ENCODE measurements at places on chromosomes 7 and 10.

GRCh38 chr10:11219431-11219830, 201.8 kb downstream of the CELF2 start:
- no peak for DNase-seq

DNA sequence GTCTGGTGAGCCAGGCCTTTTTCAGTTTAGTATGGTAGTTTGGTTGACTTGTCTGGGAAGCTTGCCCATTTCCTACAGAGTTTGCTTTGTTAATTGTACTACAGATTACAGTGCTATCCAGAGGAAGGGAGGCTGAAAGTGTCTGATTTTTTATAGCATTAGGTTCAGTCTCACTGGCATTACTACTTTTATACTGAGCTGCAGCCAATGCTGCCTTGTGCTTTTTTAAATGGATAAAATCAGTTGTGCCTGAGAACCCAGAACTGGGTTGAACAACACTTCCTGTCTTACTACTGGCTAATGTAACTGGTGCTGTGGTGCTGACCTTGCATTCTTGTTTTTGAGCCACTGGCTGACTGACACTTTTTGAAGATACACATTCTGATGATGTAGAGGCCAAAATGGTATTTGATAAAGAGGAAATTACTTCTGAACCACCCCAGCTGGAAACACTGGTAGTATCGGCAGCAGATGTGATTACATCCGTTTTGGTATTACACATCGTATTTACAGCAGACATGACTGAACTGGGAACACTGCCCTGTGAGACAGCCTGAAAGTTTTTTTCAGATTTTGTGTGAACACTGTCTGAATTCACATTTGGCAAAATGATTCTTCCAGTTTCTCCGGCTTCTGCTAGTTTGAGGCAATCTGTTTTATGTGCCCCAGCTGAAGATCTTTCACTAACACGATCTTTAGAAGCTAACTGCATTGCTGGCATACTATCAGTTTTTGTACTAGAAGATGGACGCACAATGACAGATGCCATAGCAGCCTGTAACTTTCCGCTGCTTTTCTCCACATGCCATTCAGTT, 74.1 kb downstream of the NRBF2 start:
- no peak for DNase-seq

- DNase-seq = no peak
Observed at GRCh38 chr7:25091176-25091575, 33.9 kb downstream of the CYCS start.

DNA sequence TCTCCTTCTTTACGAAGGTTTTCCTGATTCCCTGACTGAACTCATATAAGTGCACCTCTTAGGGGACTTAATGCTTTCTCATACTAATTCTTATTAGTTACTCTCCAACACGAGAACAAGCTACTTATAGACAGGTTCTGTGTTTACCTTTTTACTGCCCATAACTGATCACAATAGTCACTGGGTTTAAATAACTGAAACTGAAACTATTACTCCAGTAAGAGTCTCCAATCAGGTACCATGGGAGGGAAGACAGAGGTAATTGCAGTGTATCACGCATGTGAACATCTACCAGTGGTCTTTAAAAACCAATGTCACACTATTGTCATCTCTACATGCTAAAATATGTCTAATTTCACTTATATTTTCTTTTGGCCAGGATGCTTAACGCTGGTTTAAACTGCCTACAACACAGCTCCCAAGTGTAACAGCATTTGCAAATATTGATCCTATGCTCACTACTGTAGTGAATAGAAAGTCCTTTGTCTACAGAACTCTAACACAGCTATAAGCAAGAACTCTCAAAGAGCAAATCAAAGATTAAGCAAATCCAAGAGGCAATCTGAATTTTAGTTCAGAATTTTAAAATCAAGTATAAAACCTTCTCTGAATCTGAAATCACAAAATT, 3.6 kb downstream of the GDI2 start:
- DNase-seq = no peak

GRCh38 chr7:158020706-158021095, 566.9 kb downstream of the PTPRN2 start:
- DNase-seq = peak; percentile 49

- DNase-seq = no peak
Observed at GRCh38 chr7:50210706-50211115, 93.8 kb upstream of the IKZF1 start.

- no peak for DNase-seq
Observed at GRCh38 chr7:116542618-116543017, 17.8 kb downstream of the CAV1 start.

- no peak for DNase-seq
Observed at GRCh38 chr7:158564663-158565035, 23.0 kb downstream of the PTPRN2 start.

GRCh38 chr7:44445986-44446671, 44.3 kb downstream of the NUDCD3 start:
- no peak for DNase-seq

DNA sequence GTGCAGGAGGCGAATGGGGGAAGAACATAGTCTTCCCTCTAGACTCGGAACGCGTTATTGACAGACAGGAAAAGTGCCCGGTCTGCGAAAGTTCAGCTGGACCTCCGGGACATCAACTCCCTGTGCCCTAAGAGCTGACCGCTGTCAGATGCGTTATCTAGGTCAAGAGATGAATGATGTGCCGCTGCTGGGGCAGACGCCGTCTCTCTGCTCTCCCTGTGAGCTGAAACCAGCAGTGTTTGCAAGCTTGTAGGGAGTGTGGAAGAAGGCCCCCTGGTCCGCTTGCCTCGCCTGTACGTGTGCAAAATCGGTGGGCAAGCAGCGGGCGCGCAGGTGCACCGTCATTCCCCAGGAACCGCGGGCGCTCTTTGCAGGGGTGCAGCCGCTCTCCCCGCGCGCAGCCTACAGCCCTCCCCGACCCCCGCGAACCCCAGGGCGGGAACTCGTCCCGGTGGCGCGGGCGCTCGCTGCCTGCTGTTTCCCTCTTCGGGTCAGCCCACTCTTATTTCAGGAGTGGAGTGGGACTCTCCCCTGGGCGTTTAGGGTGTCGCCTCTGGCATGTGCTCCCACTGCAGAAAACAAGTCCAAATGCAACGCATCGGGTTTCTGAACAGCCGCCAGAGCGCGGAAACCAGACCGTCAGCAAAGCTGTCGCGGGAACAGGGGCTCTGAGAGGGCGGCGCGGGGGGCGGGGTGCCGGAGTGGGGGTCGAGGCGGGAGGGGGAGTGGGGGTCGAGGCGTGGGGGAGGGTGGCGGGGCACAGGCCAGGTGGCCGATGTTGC, 1.8 kb upstream of the PFKFB3 start:
- no peak for DNase-seq

Data from mesenteric fat pad (tissue), 1 donor.